ENCODE measurements at places on chromosomes 16 and 17. TPM values are rescaled to one million over a fixed set of nuclear protein-coding genes. Genes with fewer than 3 reads are reported as not detected.
A peak's percentile ranks its signal among the peaks of the same experiment; 100 is the strongest.

GRCh38 chr16:8537691-8538342, 52.5 kb downstream of the TMEM114 start:
- no peaks in the 10 kb centered on the region for H3K36me3 ChIP-seq
- H3K27me3 ChIP-seq, result no peaks in the 10 kb centered on the region
- no peak for DNase-seq
- H3K27ac ChIP-seq, result no peak overlapping the region

- no peaks in the 10 kb centered on the region for H3K27me3 ChIP-seq
- H3K36me3 ChIP-seq, result no peaks in the 10 kb centered on the region
- DNase-seq, result no peak
- no peaks in the 10 kb centered on the region for H3K4me1 ChIP-seq
These were observed 73.0 kb upstream of the CNTNAP4 start for GRCh38 chr16:76204249-76204648.

GRCh38 chr16:4058386-4058785, 57.9 kb downstream of the ADCY9 start:
- DNase-seq, result no peak
- peaks cover 10% of the 10 kb centered on the region for H3K4me1 ChIP-seq
- peaks cover 21% of the 10 kb centered on the region for H3K36me3 ChIP-seq

- H3K27me3 ChIP-seq, result no peaks in the 10 kb centered on the region
- no peaks in the 10 kb centered on the region for H3K4me1 ChIP-seq
- H3K27ac ChIP-seq, result no peak overlapping the region
- peaks cover 21% of the 10 kb centered on the region for H3K36me3 ChIP-seq
- H3K4me3 ChIP-seq, result no peak overlapping the region
These were observed 22.9 kb downstream of the CHCT1 start for GRCh38 chr17:60445144-60445543.

DNA sequence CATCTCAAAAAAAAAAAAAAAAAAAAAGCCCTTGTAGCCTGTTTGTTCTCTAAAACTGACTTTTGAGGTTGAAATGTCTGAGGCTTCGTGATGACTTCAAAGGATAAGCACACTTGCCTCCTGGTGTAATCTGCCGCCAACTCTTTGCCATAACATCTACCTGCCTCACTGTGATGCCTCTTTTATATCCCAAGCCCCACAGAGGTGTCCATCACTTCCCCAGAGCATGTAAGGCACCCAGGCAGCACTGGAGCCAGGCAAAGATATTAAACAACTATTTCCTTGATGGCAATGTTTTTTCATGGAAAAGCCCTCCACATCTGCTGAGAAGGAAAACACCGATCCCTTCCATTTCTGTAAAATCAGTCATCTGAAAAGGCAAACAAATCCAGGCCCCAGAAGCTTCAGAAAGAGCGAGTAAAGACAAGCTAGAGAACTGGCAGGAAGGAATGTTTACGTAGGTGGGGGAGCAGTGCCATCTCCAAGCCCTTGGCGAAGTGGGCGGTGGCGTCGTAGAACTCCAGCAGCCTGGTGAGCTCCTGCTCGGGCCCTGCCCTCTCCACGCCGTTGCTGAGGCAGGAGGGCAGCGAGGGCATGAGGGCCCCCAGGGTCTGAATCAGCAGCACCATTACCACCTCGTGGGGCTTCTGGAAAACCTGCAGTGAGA, 28.6 kb downstream of the COG7 start:
- H3K4me1 ChIP-seq, result no peaks in the 10 kb centered on the region
- no peak for DNase-seq
- no peak overlapping the region for H3K27ac ChIP-seq
- H3K36me3 ChIP-seq, result peaks cover 20% of the 10 kb centered on the region

DNA sequence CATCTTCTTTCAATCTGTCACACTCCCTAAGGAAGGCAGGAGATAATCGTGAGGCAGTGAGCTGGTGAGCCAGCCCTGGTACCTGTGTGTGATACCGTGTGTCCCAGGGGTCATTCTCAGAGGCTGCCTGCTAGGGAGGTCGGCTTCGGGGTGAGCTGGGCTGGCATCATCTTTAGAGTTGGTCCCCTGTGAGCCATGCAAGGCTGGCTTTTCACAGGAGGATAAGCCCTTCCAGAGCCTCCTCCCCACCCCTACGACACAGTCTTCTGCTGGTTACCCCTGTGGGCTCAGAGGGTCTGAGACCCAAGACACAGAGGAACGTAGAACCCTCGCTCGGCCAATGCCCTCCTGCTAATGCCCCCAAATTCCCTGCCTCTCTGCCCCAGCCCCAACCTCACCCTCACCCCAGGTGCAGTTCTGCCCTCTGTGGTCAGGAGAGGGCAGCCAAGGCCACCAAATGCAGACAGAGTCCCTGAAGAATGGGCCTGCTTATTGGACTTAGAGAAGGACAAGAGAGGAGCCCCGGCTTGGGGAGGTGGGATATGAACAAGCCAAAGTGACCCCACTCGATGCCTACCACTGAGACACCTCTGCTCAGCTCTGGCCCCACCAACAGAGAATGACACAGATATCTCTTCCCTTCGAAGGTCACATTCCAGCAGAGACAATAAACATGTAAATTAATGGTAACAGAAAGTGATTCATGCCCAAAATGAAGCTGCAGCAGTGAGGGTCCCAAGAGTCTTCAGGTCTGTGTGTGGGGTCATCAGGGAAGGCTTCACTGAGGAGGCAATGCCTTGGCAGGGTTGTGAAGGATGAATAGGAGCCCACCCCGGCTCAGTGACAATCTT, 80.8 kb upstream of the CCL1 start:
- H3K4me1 ChIP-seq, result no peaks in the 10 kb centered on the region
- no peak overlapping the region for H3K4me3 ChIP-seq
- no peak for DNase-seq
- H3K27me3 ChIP-seq, result peaks cover 15% of the 10 kb centered on the region

DNA sequence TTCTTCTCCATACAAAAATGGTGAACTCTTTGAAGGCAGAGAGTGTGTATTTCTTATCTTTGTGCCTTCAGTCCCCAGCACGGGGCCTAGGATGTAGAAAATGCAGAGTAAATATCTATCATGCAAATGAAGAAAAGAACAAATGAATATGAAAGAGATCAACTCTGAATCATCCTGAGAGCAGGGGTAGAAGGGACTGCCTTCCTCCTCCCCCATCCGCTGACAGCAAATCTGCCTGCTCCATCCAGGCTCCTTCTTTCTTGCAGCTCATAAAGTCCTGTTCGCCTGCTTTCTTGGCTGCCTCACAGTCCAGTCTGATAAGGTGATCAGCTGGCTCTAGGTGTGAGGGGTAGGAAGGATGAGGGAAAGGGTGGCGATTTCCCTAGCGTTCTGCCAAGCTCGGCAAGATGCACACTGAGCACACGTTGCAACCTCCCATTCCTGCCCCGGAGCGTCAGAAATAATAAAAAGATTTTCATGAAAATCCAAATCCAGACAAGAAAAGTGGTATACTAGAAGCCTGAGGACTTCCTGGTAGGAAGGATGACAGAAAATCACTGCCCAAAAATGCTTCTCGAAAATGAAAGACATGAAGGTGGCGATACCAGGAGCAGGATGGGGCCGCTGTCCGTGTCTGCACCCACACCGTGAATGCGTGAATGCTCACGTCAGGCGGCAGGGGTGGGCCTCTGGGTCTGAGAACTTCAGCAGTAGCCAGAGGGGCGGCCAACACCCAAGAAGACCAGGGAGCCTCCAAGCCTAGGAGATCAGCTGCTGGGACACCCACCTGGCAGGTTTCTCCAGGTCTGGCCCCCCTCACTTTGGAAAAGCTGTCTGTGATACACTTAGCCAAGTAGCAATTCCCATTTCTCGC, 67.1 kb downstream of the VPS53 start:
- no peak overlapping the region for H3K27ac ChIP-seq
- no peak overlapping the region for H3K4me3 ChIP-seq
- H3K36me3 ChIP-seq, result peaks cover 38% of the 10 kb centered on the region
- DNase-seq, result no peak
- no peaks in the 10 kb centered on the region for H3K27me3 ChIP-seq

DNA sequence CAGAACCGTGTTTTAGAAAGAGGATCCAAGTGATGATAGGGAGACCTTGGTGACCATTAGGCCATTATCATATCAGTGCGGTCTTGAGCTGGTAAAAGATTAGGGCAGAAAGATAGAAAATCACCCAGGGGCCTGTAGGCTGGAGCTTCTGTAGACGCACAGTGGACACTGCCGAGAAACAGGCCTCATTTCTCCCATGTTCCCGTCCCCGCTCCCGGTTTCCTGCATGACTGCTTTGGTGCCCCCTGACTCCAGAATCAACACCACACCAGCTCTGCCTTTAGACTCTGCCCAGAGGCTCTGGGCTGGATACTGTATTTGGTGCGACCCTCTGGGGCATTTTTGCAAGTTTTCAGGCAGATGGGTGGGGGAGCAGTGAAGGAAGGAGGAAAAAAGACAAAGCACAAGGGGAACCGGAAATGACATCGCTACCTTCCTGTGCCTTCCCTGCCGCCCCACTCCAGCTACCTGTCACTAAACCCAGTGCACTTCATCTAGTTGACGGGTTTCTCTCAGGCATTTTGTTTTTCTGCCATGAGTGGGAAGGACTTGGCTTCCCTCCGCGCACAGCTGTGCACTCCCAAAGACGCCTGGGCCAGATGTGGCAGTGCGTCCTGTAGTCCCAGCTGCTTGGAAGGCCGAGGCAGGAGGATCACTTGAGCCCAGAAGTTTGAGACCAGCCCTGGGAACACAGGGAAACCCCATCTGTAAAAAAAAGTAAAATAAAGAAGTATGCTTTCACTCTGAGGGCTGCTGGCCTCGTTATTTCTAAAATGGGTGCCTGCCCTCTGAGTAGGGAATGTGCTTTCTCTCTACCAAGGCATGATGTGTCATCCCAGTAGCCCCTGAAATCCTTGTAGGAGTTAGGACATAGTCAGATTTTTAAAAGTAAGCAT, 214.1 kb downstream of the RPTOR start:
- H3K36me3 ChIP-seq, result peaks cover 58% of the 10 kb centered on the region
- no peak for DNase-seq
- peak overlapping the region; percentile 94 for H3K27ac ChIP-seq
- peak overlapping the region; percentile 37 for H3K4me3 ChIP-seq
- peaks cover 84% of the 10 kb centered on the region for H3K4me1 ChIP-seq

GRCh38 chr17:8692916-8693315, 51.7 kb downstream of the CCDC42 start:
- DNase-seq, result no peak
- no peaks in the 10 kb centered on the region for H3K4me1 ChIP-seq
- no peak overlapping the region for H3K4me3 ChIP-seq
- no peak overlapping the region for H3K27ac ChIP-seq
- no peaks in the 10 kb centered on the region for H3K36me3 ChIP-seq

GRCh38 chr17:34653511-34653910, 74.1 kb downstream of the TMEM132E start:
- no peak overlapping the region for H3K4me3 ChIP-seq
- H3K4me1 ChIP-seq, result no peaks in the 10 kb centered on the region
- no peak for DNase-seq
- peaks cover 5% of the 10 kb centered on the region for H3K27me3 ChIP-seq

GRCh38 chr17:56708220-56708558, 114.7 kb downstream of the NOG start:
- H3K36me3 ChIP-seq, result no peaks in the 10 kb centered on the region
- H3K4me1 ChIP-seq, result no peaks in the 10 kb centered on the region
- peaks cover 19% of the 10 kb centered on the region for H3K27me3 ChIP-seq
- no peak overlapping the region for H3K27ac ChIP-seq
- H3K4me3 ChIP-seq, result no peak overlapping the region

- DNase-seq, result no peak
- H3K4me1 ChIP-seq, result peaks cover 25% of the 10 kb centered on the region
- H3K4me3 ChIP-seq, result no peak overlapping the region
- H3K27me3 ChIP-seq, result no peaks in the 10 kb centered on the region
- H3K36me3 ChIP-seq, result peaks cover 21% of the 10 kb centered on the region
- peak overlapping the region; percentile 44 for H3K27ac ChIP-seq
These were observed 33.4 kb downstream of the TRAF4 start for GRCh38 chr17:28777178-28777577.

GRCh38 chr16:62035115-62036092, 834 bp downstream of the CDH8 start:
- H3K27me3 ChIP-seq, result peaks cover 6% of the 10 kb centered on the region
- no peaks in the 10 kb centered on the region for H3K36me3 ChIP-seq
- H3K4me1 ChIP-seq, result no peaks in the 10 kb centered on the region
- DNase-seq, result no peak
- no peak overlapping the region for H3K27ac ChIP-seq

DNA sequence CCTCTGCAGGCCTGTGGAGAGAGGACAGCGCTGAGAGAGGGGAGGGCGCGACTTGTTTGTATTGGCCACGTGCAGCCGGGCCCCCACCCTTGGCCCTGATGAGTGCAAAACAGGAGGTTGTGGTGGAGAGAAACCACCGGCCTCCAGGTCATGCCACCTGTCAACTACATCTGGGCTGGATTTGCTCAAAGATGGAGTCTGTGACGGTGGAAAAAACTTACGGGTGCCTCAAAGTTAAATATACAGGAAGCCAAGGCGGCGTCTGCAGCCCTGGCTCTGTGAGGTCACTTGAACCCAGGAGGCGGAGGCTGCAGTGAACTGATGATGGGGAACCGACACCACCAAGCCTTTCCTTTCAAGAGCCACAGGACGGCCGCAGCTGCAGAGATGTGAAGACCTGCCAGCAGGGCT, 15.7 kb downstream of the C16orf74 start:
- H3K4me3 ChIP-seq, result no peak overlapping the region
- H3K4me1 ChIP-seq, result peaks cover 8% of the 10 kb centered on the region
- peaks cover 3% of the 10 kb centered on the region for H3K27me3 ChIP-seq
- peak; percentile 8 for DNase-seq
- H3K36me3 ChIP-seq, result no peaks in the 10 kb centered on the region
- no peak overlapping the region for H3K27ac ChIP-seq

- no peak overlapping the region for H3K27ac ChIP-seq
- DNase-seq, result no peak
- no peaks in the 10 kb centered on the region for H3K27me3 ChIP-seq
- no peak overlapping the region for H3K4me3 ChIP-seq
These were observed 32.8 kb downstream of the VAC14 start for GRCh38 chr16:70768203-70768580.

DNA sequence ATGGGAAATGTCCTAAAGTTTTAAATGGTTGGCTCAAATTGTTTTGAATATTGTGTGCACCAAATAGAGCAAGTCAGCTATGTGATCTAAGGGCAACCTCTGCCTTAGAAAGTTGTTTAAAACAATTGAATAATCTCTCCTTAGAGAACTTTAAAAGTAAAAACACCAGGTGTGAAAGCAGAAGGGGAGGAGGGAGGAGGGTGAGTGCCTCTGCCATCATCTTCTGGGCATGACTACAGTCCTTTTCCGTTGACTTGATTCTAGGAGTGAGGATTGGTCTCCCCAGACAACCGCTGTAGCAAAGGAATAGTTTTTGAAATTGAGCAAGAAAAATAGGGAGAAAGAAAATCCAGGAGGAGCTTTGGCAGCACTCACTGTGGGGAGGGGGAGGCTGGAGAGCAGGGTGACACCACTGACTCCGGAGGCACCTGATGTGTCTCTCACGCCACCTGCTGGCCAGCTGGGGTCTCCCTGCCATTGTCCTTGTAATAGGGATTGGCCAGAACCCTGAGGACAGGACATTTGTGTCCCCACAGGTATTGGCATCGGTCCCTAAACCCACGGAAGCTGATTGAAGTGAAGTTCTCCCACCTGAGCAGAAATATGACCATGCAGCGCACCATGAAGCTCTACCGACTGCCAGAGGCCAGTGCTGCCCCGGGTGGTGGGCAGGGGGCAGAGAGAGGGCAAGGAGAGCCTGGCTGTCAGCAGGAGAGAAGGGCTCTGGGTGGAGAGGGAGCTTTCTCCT, 33.3 kb downstream of the PLCD3 start:
- no peak overlapping the region for H3K4me3 ChIP-seq
- DNase-seq, result peak; percentile 58
- H3K27ac ChIP-seq, result no peak overlapping the region

The CACNG4 gene
- not detected for total RNA-seq

The CLEC10A gene
- total RNA-seq, result not detected

The CARD14 gene
- total RNA-seq, result not detected

The NPIPB9 gene
- 5.3 TPM for total RNA-seq

The PRDM7 gene
- not detected for total RNA-seq
